ENCODE measurements at places on chromosomes 11 and 22. TPM values are rescaled to one million over a fixed set of nuclear protein-coding genes. Genes with fewer than 3 reads are reported as not detected.

CD59 gene
- 1,326 TPM for total RNA-seq

RIC3 gene
- 3.6 TPM for total RNA-seq

CD3G gene
- not detected for total RNA-seq

PKP3 gene
- 248 TPM for total RNA-seq

ABCC8 gene
- total RNA-seq = 0.17 TPM

TMPRSS4 gene
- total RNA-seq = 0.67 TPM

SLC25A18 gene
- total RNA-seq = 0.33 TPM

TTC36 gene
- 2.3 TPM for total RNA-seq

C11orf16 gene
- total RNA-seq = not detected

TBX10 gene
- total RNA-seq = not detected

CCDC116 gene
- 0.17 TPM for total RNA-seq

IGF2 gene
- total RNA-seq = under 0.01 TPM

MTCH2 gene
- 69.3 TPM for total RNA-seq

COX8A gene
- total RNA-seq = 359 TPM

PPFIBP2 gene
- 8.3 TPM for total RNA-seq

IFTAP gene
- total RNA-seq = 11.0 TPM
